ENCODE measurements at places on chromosomes 7 and 10.

GRCh38 chr10:122454071-122454470 is 382 bp upstream of the ARMS2 start:
- DNase-seq, result no peak

DNA sequence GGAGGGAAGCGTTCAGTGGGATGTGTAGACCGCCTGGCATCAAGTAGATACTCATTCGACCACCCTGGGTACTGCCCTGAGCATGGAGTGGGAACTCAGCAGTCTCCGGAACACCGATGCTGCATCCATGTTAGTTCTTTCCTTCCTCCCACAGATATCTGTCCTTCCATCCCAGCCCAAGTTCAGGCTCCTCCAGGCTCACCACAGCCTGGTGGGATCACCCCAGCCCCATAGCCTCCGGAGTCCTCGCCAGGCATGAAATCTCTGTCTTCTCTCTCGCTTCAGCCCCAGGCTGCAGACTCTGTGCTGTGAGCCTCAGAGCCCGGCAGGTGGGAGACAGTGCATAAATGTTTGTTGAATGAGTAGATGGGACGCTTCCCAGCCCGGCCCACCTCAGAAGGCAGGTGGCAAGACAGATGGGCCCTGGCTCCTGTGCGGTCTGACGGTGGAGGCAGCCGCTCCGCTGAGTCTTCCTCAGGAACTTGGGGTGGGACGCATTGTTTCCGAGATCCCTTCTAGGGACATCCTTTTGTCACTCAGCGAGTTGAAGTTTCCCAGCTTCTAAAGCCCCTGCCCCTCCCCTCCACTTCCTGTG is 42.9 kb downstream of the ELFN1 start:
- no peak for DNase-seq

GRCh38 chr7:155277385-155277994 is 20.2 kb upstream of the INSIG1 start:
- DNase-seq, result no peak

DNA sequence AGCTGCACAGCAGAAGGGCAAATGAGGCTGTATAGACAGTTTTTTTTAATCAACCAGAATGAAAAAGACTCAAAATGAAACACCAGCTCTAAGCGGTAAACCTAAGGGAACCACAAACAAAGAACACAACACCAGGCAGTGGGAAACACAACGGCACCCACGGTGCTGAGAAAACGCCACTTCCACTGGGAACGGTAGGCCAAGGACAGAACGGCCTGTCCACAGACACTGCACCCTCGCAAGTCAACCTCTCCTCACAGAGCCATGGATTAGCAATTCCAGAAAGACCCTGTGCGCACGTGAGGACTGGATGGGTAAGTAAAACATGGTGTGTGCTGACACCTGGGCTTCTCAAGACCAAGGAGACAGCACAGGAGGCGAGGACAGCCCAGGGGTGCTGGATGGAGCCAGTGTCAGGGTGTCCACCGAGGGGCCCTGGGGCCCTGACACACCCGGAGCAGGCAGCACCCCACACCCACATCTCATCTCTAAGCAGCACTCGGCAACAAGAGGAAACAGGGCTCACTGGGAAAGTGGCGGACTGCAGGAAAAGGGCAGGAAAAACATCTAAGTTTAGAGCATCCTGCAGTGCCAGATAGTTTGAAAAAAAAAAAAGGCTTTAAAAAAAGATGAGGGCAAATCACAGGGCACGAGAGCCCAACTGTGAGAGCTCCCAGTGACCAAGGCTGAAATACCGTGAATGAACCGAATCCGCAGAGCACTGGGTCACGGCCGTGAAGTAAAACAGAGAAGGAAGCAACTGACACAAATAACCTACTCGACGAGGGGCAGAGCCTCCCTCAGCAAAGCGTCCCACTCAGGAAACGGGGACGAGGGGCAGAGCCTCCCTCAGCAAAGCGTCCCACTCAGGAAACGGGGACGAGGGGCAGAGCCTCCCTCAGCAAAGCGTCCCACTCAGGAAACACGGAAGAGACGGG is 120.2 kb downstream of the MAD1L1 start:
- no peak for DNase-seq

DNA sequence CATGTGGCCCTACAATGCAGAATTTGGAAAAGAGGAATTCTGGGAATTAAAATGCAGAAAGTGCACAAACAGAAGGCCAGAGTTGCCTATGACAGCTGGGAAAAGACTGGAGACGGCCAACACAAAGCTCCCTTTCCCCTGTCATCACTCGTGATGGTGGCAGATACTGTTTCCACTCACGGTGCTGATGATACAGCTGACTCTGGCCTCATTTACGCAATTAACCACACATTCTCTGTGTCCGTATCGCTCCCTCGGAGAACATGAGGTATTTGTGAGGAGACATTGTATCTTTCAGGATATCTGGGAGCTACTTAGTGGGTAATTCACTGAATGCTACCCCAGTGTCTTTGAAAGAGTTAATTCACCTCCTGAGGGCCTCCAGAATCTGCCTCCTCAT is 172.8 kb downstream of the TAX1BP1 start:
- DNase-seq, result no peak

DNA sequence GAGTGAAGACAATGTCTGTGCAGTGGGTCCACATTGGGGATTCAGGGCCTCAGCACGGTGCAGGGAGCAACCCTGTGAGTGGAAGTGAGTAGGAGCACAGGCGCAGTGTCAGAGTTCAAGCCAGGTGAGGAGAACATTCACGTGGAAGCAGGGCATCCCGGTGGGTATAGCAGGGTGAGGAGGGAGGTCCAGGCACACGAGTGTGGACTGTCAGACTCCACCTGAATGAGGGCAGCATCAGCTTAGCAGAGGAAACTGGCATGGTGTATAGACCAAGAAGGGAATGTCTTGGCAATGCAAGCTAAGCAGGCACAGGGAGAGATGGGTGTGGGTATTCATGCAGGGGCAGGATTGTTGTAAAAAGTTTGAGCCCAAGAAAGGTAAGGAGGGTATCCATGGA is 15.3 kb upstream of the LRRC72 start:
- no peak for DNase-seq

- no peak for DNase-seq
These were observed 617.9 kb upstream of the PHF14 start for GRCh38 chr7:10355816-10356215.

DNA sequence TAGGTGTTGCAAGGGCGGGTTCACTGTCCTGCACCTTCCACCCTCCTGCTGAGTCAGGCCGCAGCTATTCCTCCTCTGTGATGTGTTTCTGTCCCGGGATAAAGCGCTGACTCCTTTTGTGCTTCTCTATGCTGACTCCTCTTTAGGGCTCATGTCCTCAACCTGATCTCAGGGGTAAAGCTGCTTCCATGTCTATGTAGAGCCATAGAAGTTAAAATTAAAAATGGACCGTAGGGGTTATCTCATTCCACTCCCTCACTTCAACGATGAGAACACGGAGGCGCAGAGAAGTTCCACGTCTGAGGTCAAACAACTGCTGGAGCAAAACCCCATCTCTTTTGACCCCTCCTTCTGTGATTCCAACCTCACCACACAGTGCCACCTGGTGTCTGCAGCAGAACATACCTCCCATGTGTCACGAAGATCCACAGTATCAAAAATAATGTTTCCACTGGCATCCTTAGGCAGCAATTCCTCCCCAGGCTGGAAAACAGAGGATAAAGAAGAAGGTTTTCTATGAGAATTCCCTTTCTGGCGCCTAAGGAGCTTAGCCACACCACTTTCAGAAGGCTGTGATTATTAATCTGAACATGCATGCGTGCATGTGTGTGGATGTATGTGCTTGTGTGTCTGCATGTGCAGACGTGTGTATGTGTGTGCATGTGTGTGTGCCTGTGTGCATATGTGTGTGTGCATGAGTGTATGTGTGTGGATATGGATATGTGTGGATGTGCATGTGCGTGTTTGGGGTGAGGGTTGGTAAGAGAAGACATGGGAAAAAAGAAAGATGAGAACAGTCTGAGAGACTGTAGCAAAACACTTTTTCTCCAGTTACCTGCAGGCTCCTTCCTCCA is 81.2 kb upstream of the UCN3 start:
- DNase-seq, result peak; percentile 47
